ENCODE measurements at places on chromosomes 16 and 17. TPM values are rescaled to one million over a fixed set of nuclear protein-coding genes. Genes with fewer than 3 reads are reported as not detected.

- no peak for ATAC-seq
Observed at GRCh38 chr17:46175891-46176290, 17.3 kb downstream of the KANSL1 start.

GRCh38 chr16:19132255-19132654 lies 18.5 kb downstream of the ITPRIPL2 start:
- peak; percentile 17 for ATAC-seq

The FAM20A gene
- 13.6 TPM for total RNA-seq

- no peak for ATAC-seq
Observed at GRCh38 chr17:7403727-7403976, 245 bp downstream of the TMEM256 start.

- ATAC-seq, result peak; percentile 79
Observed at GRCh38 chr17:64622931-64623654, 39.0 kb downstream of the SMURF2 start.

The CDC42EP4 gene
- total RNA-seq, result 25.9 TPM

- no peak for ATAC-seq
Observed at GRCh38 chr17:64024215-64024654, 3.8 kb upstream of the ICAM2 start.

DNA sequence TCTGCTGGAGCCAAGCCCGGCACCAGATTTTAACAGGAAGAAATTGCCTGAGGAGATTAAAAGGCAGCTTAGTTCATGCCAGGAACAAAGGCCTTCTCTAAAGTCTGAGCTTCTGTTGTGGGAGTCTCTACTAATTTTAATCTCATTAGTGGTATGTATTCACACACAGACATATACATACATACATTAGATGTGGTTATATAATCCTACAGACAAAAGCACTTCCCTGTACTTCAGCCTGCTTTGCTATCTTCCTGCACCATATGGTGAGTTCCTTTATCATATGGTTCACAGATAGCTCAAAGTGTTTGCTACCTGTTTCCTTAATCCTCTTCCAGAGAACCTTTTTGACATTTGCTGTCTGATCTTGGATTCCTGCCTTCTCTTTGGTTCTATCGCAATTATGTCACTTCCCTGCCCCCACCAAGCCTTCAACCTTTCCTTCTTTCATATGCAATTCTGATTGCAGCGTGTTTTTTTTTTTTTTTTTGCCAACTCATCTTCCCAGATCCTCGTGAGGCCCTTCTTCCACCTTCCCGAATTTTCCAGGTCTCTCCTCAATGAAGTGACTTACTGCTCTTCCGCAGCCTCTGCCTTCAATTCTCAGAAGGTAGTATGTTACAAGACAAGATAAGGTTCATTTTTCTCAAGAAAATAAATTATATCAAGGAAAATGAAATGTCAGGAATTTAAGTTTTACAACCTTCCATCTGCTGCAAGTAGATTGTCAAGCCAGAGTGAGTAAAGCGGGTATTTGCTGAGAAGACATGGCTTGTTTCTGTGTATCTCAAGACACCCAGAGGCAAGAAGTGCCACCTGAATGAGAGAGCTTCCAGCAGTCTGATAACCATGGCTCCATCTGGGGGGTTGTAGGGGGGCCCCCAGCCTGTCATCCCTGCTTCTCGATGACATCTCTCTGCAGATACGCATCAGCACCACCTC lies 120.2 kb upstream of the CACNG3 start:
- ATAC-seq, result no peak

DNA sequence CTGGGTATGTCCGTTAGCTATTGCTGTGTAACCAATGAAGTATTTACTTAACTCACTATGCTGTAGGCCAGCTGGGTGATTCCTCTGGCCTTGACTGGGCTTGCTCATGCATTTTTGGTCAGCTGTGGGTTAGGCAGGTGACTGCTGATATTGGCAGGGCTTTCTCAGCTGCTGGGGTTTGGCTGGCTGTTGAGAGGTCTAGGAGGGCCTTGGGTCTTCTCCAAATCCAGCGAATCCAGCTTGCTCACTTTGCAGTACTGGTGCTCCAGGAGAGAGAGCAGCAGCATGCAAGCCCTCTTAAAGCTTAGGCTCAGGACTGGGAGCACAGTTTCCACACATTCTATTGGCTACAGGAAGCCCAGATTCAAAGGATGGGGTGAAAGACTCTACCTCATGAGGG lies 270.1 kb downstream of the PHKB start:
- no peak for ATAC-seq

The MAPT gene
- total RNA-seq, result 0.88 TPM

DNA sequence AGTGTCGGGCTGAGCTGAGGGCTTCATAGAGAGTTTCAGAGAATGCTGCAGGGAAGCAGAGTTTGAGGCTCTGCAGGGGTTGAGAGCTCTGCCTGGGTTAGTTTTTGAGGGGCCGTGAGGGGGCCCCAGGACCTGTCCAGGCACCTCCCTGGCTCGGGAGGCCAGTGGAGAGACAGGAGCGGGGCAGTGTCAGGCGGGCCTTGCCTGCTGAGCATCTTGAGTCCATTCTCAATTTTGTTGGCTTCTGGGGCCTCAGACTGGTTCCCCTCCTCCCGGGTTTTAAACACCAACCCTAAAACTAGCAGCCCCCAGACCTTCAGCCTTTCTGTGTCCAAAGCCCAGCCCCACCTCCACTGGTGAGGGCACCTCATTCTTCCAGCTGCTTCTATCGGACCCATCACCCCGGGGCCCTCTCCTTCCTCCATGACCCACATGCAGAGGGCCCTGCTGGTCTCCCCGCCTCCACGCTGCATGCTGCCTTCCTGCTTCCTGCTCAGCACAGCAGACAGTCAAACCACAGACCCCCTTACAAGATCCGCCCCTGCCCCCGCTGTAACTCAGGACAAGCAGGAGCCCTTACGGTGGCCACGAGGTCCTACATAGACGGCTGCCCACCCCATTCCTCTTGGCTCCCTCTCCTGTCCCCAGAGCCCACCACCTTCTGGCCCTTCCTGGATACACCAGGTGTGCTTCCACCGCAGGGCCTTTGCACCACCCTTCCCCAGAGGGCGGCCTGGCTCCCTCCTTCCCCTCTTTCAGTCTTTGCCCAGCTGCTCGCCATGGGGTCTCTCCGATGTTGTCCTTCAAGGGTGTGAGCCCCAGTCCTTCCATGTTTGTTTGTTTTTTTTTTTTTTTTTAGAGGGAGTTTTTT lies 3.8 kb downstream of the RNF213 start:
- ATAC-seq, result no peak

GRCh38 chr17:6928193-6928592 lies 67.7 kb upstream of the ALOX12 start:
- ATAC-seq, result no peak

The CACNG1 gene
- not detected for total RNA-seq

The TMC7 gene
- 0.72 TPM for total RNA-seq

DNA sequence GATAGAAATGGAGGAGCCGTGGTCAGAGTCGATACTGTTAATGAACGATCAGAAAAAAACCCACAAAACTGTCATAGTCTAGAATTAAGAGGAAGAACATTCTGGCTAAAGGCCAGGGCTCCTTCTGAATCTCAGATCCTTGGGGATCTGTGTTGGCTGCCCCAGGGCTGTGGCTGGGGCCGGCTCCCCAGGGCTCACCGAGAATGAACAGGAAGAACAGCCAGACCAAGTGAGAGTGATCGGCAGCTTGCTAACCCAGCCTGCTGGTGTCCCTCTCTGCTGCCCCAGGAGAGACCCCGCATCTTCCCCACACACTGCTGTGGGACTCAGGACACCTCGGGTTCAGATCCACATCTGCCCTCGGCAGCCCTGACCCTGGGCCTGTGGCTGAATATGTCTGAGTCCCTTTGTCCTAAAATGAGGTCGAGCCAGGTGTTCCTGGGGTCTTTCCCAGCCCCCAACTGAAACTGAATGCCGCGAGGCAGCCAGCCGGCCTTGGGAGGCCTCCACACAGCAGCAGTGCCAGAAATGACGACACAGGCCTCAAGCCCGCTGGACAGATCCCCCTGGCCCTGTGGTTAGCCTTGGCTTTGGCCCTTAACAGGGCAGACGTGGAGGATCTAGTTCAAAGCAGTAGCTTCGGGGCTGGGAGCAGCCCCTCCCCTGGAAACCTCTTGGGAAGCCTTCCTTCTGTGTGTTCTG lies 23.9 kb upstream of the CLEC18A start:
- no peak for ATAC-seq

DNA sequence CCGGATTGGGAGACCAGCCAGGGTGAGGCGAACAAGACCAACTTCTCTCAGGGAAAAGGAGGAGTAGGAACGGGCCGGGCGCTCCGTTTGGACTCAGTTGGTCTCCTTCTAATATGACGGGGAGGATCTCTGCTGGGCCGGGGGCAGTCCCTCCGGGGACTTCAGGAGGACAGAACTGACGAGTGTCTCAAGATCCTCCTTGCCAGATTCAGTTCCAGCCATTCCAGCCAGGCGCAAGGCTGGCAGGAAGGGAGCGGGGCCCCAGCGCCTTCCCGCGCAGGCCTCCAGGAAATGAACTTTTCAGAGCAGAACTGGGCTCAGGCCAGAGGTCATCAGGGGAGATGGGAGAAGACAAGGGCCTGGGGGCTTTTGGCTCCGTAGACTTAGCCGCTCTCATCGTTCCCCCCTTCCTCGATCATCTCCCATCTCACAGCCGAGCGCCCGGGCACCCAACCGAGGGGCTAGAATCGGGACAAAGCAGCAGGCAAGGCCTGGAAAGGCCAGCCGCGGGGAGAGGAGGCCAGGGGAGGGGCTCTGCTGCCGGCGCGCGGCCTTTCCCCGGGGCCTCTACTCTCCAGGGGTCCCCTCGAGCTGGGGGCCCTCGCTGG lies 1.6 kb downstream of the ZNF423 start:
- ATAC-seq, result no peak

GRCh38 chr16:14501331-14502255 lies 128.5 kb downstream of the PARN start:
- peak; percentile 92 for ATAC-seq

The CIAO2B gene
- total RNA-seq, result 125 TPM

GRCh38 chr17:19750835-19751234 lies 2.7 kb upstream of the ALDH3A1 start:
- peak; percentile 17 for ATAC-seq

DNA sequence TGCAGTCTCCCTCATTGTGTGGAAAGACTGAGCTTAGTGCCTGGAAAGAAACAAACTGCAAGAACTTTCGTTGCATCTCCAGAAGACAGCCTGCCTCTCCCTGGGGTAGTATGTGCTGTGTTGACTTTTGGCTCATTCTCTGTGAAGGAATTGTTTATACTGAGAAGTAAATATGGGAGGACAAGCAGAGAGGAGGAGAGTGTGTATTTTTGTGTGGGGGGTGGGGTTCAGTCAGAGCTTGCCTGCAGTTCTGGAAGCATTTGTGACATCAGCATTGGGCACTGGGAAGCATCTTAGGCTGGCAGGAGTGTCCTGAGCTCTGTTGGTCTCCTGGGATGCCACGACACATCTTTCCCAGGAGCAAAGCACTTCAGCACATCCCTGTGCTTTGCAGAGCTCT lies 147.9 kb downstream of the HS3ST3B1 start:
- no peak for ATAC-seq

The PGAP6 gene
- total RNA-seq, result 14.5 TPM

Measured in esophagus mucosa (tissue), 1 donor.